Body of pancreas (tissue), 4 donors: ENCODE measurements at places on chromosomes 7 and 10.

DNA sequence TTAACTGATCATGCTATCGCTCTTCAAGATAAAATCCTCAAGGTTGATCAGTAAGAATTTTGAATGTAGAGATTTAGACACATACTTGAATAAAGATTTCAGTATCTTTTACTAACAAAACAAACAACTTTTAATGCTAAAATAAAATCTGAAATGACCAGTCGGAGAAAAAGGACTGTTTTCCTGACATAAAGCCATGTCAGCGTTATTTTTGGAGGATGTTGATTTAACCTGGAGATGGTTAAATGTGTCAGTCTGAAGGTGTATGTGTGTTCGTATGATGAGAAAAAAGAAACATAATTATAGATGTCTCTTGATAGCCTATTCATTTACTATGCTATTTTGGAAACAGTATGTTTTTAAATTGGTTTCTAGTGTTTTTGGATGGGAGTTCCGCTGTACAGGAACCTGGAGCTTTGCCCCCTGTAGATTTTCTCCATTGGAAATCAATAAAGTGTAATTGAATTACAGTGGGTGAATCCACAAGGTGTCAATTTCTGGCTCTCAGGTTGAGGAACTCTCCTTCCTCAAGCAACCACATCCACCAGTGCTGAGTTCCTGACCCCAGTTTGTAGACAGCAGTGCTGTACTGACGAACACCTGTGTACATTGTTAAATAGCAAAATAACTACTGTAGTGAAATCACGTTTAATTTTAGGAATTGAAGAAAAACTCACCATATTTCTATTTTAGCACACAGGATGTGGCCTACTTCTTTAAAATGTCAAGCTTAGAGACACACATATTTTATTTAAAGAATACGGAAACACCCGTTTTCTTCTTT, 670.1 kb downstream of the MAGI2 start:
- DNase-seq, result no peak

DNA sequence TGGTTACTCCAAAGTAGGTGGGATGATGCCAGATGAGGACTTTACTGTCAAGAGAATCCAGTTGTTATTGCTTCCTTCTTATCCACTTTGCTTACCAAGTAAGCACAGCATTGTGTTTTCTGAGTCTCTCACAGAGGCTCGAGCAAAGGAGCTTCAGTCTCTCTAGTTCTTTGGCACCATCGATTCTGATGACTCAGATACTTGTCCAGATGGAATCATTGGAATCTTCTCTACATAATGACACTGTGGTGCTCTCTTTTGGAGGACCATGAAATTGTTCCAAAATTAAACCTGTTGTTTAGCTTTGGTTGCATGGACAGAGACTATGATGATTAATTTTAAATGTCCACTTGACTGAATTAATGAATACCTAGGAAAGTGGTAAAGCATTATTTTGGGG, 132.6 kb downstream of the NXPH1 start:
- no peak for DNase-seq

DNA sequence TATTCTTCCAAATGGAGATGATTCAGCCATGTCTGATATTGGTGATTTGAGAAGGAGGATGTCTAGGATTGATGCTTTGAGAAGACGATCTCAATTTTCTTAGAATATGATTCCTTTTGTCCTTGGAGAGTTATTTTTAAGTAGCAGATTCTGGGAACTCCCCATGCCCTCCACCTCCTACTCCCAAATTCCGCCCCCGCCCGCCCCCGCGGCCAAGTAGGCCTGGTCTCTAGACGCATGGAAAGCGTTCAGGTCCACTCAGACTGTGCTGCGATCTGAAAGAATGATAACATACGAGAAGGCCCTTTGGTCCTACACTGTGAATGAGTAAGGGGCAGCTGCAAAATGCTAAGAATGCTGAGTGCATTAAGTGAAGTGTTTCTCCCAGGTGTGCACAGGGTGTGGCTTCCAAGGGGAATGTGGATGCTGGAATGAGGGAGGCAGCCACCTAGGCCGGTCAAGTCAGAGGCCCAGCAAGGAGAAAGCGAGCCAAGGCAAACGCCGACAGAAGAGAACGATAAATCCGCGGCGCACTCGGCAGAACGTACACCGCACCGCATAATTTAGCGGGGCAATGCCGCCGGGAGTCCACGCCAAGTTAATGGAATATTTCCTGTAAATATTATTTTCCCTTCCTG, 142.3 kb downstream of the PRPF18 start:
- DNase-seq, result no peak

DNA sequence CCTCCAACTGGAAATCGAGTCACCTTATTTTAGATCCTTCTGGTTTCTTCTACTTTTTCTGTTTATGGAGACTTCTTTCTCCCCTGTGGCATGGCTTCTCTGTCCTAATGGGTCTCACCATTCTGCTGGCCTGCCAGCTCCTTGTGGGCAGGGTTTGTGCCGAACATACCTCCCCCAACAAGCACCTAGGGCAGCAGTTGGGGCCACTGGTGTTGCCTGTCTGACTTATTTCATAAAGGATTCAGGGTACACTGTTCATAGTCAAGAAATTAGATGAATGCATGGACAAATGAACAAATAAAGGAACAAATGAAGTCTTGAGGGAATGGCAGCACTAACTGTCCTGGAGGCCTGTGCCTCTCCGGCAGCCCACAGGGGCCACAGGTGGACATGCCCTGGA, 55.6 kb upstream of the DOCK1 start:
- DNase-seq, result no peak

- DNase-seq, result no peak
Observed at GRCh38 chr7:45178241-45179225, 20.9 kb downstream of the RAMP3 start.

GRCh38 chr7:91533996-91534395, 269.8 kb downstream of the FZD1 start:
- DNase-seq, result no peak

DNA sequence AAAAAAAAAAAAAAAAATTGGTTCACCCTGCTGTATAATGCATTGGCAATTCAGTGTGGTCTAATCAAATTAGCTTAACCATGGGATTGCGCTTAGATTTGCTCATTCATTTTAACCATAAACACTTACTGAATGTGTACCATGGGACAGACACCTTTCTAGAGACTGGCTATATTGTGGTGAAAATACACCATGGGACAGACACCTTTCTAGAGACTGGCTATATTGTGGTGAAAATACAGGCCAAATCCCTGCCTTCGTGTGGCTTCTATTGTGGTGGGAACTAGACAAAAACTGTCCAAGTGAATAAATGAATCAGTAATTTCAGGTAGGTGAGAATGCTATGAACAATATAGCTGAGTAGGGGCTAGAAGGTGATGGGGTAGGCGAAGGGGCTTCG, 10.2 kb upstream of the REPIN1 start:
- DNase-seq, result no peak

DNA sequence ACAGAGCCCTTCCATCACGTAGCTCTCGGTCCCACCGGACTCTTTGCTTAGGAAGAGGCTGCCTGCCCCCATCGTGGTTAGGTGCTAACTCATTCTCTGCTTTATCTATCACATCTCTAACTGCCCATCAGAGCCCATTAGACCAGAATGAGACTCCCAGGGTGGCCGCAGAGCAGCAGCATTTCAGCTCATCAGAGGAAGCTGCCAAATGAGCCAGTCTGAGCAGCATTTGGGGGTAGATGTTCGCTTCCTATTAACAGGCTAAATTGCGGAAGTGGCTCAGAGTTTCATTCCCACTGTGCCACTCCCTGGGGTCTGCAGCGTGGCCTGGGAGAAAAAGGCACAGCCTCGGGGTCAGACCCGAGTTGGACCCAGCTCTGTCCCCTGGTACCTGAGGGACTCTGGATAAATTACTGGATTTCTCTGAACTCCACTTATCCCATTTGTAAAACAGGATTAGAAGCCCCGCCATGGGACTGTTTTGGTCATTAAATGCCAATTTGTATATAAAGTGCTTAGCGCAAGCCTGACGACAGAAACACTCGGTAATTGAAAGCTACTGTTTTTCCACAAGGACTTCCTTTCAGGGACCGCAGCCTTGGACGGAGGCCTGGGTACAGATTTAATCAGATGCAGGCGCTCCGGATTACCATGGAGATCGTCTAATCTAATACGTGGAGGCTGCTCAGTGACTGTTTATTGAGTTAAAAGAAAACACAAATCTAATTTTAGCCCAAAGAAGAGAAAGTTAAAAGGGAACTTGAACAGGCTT, 73.8 kb upstream of the PRLHR start:
- peak; percentile 49 for DNase-seq

- DNase-seq, result peak; percentile 76
Observed at GRCh38 chr10:75395066-75395931, 6.3 kb downstream of the ZNF503 start.

GRCh38 chr7:1086588-1087464, 1.1 kb upstream of the GPER1 start:
- DNase-seq, result peak; percentile 72

DNA sequence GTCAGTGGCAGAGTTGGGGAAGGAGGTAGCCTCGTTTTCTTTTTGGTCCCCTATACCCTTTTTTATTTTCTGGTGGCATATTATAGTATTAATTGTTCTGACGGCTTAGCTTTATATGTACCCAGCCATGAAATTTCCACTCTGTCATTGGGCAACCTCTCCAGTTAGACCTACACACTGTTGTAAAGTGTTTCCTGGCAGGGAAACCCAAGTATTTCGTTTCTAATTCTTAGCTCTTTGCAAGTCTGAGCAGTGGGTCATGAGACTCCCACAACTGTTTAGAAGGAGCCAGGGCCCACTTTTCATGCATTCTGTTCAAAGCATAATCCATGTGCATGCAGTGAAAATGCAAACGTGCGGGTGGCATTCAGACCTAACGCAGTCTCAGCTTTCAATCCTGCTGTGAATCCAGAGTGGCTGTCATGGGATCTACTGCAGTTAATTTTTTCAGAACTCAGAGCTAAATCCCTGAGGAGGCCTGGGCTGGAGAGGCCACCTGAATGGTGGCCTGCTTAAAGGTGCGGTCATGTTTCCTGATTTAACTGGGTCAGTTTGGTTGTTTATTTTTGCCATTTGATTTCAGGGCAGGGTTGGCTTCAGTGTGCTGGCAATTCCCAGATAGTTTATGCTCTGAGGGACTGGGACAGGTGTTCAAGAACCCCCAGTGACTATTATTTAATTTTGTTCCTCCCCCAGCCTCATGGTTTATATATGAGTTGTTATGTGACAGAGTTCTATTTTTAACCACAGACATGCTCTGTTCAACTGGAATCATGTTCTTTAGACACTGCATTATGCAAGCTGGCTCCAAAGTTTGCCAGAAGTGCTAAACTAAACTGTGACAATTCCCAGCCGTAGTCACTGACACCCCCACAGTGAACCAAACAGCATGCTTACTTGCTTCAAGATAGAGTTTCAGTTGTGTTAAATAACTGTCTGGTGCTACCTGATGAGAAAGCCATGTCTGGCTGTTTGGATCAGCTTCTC, 27.4 kb upstream of the SYPL1 start:
- no peak for DNase-seq

GRCh38 chr7:99473315-99473596, 566 bp downstream of the ZNF789 start:
- peak; percentile 34 for DNase-seq

- no peak for DNase-seq
Observed at GRCh38 chr10:132140167-132140925, 46.4 kb upstream of the DPYSL4 start.

- DNase-seq, result peak; percentile 13
Observed at GRCh38 chr10:61024856-61025201, 80.8 kb upstream of the RHOBTB1 start.

DNA sequence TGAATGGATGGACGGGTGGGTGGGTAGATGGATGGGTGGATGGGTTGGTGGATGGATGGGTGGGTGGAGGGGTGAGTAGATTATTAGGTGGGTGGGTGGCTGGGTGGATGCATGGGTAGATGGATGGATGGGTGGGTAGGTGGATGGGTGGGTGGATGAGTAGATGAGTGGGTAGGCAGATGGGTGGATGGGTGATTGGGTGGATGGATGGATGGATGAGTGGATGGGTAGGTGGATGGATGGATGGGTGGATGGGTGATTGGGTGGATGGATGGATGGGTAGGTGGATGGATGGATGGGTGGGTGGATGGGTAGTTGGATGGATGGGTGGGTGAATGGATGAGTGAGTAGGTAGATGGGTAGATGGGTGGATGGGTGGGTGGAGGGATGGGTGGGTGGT, 59.6 kb upstream of the ADGRA1 start:
- no peak for DNase-seq

DNA sequence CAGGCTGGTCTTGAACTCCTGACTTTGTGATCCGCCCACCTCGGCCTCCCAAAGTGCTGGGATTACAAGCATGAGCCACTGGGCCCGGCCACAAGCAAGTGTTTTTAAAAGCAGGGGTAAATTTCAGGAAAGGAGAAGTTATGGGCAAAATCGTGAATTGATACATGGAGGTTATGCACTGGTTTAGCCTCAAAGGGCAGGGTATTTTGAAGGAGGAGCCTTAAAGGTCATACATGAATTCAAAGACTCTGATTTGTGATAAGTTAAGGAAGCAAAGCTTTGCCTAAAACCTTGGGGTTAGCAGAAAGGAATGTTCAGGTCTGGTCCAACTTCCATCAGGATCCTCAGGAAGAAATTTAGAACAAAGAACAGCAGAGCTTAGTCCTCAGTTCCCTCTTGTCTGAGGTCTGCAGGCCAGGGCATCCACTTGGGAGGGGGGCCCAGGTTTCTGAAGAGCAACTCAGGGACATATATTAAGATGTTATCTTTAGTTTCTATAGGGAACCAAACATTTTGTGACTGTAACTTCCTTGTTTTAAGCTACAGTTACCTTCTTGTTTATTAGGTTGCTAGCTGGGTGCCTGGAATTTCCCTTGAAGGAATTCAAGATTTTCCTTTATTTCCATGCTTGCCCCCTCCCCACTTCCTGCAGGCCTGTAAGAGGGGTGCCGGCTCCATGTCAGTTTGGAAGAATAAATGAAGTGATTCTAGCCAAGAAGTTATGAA, 2.8 kb upstream of the REPIN1 start:
- DNase-seq, result no peak

GRCh38 chr10:7054915-7055314, 355.9 kb downstream of the SFMBT2 start:
- DNase-seq, result no peak

- DNase-seq, result peak; percentile 78
Observed at GRCh38 chr10:68231106-68231816, 652 bp downstream of the ATOH7 start.

- peak; percentile 60 for DNase-seq
Observed at GRCh38 chr10:79400146-79401004, 45.0 kb downstream of the ZCCHC24 start.

DNA sequence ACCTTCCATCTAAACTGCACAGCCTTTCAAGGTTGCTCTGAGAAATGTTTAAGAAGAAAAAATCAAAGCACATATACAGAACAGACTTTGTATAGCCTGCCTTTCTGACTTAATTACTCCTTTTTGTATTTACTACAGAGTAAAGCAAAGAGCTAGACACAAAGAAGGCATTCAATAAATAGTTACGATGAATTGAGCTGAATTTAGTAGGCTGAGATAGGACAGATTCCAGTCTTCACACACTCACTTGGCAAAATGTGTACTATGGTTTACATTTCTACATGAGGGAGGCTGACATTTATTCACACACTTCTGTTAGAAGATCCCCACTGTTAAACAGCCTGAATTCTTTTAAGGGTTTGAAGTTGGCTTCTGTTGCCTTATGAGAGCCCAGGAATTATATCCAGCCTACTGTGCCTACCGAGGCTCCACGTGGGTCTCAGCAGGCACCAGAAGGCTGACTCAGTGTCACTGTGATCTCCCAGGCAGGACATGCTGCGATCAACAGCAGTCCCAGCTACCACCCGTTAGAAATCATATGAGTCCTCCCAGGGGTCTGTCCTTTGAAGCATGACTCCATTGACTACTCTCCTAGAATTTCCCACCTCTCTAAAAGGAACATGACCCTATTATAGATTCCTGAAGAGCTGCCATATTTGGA, 24.5 kb upstream of the SLC25A13 start:
- no peak for DNase-seq

- DNase-seq, result peak; percentile 45
Observed at GRCh38 chr7:5282543-5283316, at the start of gene SLC29A4. Gene SLC29A4, plus strand, starts transcription at chr7:5282943. Its CDS starts 4,874 bp downstream, at chr7:5287817.

- no peak for DNase-seq
Observed at GRCh38 chr7:13057462-13058200, 370.2 kb downstream of the ARL4A start.
